ENCODE measurements at places on chromosomes 16 and 17. TPM values are rescaled to one million over a fixed set of nuclear protein-coding genes. Genes with fewer than 3 reads are reported as not detected.

ORC6 gene
- total RNA-seq: 35.0 TPM

NOG gene
- not detected for total RNA-seq

MT1G gene
- 1.4 TPM for total RNA-seq

C16orf96 gene
- under 0.01 TPM for total RNA-seq

CSH1 gene
- total RNA-seq: not detected

PRRT2 gene
- total RNA-seq: not detected

AMDHD2 gene
- 141 TPM for total RNA-seq

WFIKKN1 gene
- under 0.01 TPM for total RNA-seq

TP53I13 gene
- 67.6 TPM for total RNA-seq

MRPL38 gene
- 42.7 TPM for total RNA-seq
